ENCODE measurements at places on chromosomes 7 and 10.

GRCh38 chr7:36391436-36392198, 2.0 kb downstream of the ANLN start:
- no peak for DNase-seq

DNA sequence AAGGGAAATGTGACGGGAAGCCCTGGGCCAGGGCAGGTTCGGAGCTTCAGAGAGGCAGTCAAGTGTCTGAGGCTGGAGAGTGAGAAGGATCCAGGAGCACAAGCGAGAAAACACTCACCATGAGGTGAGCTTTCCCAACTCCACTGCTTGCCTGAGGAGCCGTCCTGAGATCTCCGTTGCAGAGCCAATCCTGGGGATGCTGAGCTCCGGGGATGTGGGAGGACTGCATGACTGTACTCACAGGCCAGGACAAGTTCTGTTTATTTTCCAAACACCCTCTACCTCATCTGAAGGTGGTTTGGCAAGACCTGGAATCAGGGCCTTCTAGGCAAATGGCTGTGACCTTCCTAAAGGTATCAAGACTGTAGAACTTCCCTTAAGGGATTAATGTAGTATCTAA, 38.7 kb downstream of the GLI3 start:
- no peak for DNase-seq

GRCh38 chr10:112835217-112835715, 114.8 kb upstream of the TCF7L2 start:
- DNase-seq, result no peak

DNA sequence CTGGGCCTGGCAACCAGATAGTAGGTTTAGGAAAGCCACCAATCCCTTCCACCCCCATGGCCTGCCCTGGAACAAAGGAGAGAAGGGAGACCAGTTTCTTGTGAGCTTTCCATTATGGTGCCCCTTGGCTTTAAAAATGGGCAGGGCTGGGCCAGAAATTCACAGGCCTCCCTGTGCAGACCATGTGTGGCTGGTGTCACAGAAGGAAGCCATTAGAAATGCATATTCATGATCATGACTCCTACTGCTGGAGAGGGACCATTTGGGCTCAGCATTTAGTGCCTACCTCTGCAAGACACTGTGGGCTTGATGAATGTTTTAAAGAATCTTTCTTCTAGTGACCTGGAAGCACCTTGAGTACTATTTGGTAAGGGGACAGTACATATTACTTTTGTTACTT, 108.3 kb downstream of the HECW1 start:
- no peak for DNase-seq

DNA sequence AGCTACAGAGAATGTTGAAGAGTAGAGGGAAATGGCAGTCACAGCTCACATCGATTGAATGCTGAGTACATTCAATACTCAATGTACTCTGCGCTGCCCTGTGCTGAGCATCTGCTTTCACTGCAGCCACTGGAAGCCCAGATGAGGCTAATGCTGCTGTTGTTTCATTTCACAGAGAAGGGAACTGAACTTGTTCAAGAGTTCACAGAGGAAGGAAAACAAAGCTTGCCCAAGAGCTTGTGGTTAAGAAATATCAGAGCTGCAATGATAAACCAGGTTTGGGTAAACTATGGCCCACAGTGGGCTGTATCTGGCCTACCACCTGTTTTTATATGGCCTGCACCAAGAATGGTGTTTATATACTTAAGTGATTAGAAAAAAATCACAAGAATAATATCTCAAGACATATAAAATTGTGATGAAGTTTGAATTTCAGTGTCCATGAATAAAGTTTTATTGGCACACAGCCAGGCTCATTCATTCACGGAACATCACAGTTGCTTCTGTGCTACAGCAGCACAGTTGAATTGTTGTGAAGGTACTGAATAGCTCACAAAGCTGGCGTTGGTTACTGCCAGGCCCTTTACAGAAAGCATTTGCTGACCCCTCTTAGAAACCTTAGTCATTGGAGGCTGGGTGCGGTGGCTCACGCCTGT, 64.1 kb downstream of the CFAP58 start:
- no peak for DNase-seq

- no peak for DNase-seq
Measured at GRCh38 chr10:101835362-101835761, 8.2 kb downstream of the KCNIP2 start.

DNA sequence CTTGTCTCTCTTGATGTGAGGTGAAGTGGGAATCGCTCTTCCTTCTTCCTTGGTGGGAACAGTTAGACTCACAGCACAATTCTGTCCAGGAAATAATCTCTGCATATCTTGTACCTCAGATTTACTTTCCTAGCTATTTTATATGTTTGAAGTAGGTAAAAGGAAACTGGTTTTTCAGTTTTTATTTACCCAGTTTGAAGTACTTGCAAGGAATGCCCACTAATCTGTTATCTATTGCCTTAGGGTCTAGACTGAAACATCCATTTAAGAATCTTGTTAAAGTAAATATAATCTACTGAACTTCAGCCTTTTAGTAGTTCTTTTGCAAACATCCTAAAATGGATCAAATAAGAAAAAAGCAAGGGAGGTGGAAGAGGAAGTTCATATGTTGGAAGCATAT, 229.8 kb downstream of the KCND2 start:
- no peak for DNase-seq

- no peak for DNase-seq
Measured at GRCh38 chr7:98826387-98826786, 43.4 kb downstream of the TMEM130 start.

- DNase-seq, result no peak
Measured at GRCh38 chr10:76558586-76558985, 1079.0 kb downstream of the KCNMA1 start.

DNA sequence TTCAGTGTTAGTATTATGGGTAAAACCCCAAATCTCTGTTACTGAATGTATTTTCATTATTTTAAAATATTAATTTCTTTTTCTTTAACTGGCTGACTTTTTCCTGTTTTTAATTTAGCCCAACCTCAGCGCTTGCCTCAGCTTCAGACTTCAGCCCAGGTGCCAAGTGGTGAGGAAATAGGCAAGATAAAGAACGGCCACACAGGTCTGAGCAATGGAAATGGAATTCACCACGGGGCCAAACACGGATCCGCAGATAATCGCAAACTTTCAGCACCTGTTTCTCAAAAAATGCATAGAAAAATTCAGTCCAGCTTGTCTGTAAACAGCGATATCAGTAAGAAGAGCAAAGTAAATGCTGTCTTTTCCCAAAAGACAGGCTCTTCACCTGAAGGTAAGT, 57.5 kb downstream of the MDFIC start:
- DNase-seq, result peak; percentile 27

DNA sequence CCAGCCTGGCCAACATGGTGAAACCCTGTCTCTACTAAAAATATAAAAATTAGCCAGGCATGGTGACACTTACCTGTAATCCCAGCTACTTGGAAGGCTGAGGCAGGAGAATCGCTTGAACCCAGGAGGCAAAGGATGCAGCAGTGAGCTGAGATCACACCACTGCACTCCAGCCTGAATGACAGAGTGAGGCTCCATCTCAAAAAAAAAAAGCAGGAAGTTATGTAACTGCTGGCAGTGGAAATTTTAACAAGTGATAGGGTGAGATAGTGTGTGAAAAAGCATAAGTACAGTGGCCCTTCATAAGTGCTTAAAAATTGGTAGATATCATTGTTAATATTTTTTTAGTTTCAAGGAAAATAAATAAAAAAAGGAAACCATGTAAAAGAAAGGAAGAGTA, 12.3 kb downstream of the AKR1C3 start:
- DNase-seq, result no peak

DNA sequence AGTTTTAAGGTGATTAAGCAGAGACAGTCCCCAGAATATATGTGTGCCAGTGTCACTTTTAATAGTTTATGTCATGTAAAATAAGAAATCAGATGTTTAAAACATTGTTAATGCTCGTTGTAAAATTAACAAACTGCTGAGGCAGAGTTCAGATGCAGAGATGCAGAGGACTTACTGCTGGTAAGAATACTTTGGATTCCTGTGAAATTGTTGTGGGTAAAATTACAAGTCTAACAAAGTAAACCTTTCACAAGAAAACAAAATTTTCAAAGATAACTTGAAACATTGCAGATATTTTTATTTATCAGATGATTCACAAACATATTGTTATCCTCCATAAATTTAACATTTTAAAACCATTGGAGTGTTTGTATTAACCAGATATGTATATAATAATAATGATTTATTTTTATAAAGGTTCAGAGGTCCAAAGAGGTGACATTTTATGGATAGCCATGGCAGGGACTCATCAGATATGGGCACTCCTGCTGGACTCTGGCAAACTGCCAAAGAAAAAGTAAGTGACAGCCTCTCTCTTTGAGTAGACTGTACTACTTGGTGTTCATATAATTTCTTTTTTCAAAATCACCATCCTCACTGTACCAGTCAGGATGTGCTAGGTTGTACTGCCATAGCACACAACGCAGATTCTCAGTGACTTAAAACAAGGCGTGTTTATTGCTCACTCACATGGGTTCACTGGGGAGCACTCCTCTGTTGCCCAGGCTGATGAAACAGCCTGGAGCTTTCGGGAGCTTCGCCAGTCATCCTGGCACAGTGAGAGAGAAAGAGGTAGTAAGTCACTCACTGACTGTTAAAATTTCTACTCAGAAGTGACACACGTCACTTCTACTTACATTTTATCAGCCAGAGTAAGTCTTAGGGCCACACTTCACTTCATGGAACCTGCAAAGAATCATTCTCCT, 43.5 kb downstream of the NHLRC2 start:
- no peak for DNase-seq

DNA sequence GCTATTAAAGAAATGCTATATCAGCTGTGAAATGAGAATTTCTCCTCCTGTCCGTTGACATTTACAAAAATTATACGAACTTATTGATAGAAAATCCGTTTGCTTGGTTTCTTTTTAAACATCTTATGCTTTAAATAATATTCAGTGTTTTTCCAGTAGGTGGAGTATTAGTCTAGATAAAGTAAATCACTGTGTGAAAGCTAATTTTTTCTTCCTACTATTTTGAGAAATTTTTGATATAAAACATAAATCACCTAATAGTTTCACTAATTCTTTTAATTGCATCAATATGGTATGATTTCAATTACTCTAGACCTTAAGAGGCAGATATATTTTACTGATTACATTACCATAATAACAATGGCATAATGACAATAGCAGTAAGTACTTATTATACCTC, 335.2 kb upstream of the C7orf33 start:
- no peak for DNase-seq

DNA sequence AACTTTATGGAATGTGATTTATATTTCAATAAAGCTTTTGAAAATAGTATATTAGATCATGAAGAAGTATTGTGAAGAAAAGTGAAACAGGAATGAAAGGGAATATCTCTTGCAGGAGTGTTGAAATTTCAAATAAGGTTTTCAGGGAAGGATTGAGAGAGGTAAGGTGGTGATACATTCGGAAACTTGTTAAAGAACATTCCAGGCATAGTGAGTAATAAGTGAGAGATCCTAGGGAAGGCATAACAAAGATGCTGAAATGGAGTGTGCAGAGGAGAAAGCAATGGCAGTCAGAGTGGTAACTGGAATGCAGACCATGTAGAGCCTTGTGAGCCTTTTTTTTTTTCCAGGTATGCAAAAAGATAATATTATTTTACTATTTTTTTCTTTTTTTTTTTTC, 4.1 kb downstream of the OR9A4 start:
- no peak for DNase-seq

DNA sequence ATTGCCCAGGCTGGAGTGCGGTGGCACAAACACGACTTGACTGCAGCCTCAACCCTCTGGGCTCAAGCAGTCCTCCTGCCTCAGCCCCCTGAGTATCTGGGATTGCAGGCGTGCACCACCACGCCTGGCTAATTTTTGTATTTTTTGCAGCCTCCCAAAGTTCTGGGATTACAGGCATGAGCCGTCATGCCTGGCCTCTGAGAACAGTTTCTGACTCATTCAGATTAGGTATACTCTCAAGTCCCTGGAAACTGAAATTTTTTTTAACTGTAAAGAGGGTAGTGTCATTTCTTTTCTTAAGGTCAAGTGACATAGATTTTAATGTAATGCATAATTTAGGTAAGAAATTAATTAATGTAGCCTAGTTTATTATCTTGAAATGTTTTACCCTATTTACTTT, 104.7 kb downstream of the SEPTIN7 start:
- no peak for DNase-seq

DNA sequence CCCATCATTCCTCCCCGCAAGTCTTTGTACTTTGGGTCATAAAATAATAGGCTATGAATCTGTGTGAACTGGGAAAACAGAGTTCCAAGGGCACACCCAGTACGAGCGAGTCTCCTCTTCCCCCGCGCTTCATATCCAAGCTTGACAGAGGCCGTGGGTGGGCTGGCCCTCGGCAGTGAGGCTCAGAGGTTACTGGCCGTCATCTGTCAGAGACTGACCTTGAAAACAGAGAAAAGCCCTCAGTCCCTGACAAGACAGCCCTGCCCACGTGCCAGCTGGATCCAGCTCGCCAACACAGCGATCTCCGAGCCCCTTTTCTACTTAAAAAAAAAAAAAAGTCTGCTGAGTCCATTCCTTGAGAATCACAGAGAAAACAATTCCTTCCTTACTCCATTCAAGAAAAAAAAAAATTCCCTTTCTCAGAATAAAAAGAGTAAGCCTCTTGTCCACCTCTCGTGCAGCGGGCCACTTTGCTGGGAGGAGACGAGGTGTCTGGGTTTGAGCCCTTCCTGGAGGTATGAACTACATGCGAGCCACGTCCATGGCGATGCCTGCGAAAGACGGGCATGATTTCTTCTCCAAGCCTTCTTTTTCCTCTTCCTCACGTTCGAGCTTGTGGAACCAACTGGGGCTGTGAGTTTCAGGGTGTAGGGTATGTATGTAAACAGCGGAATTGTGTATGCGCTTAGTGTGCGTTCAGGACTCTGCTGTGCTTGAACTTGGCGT, 744 bp upstream of the BICC1 start:
- DNase-seq, result no peak

GRCh38 chr7:36784991-36785940, 61.0 kb upstream of the AOAH start:
- DNase-seq, result no peak

- DNase-seq, result peak; percentile 71
Measured at GRCh38 chr10:104331208-104331838, 6.9 kb downstream of the ITPRIP start.

GRCh38 chr7:137987018-137987349, 14.9 kb downstream of the CREB3L2 start:
- DNase-seq, result no peak

- no peak for DNase-seq
Measured at GRCh38 chr10:21363092-21363730, 162.3 kb downstream of the SKIDA1 start.

All from pulmonary artery endothelial cell (primary cell).